DMS 273 treated with DMSO at 0.1 percent for 48 hours (cell line): ENCODE measurements at places on chromosomes 2 and 18.

DNA sequence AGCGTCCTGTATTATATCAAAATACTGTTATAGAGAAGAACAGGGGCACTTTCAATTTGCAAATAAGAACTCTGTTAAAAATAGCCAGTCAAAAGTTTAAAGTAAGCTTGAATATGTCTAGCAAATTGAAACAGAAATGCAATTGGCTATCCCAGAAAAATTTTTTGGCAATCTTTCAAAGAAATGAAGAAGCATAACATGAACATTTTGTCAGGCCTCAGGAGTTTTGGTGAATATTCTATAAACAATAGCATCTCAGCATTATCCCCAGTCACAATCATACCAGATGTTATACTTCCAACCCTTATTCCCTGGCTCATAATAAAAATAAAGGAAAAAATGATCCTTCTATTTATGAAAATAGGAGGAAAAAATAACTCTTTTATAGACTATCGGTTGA lies 252.4 kb downstream of the GRB14 start:
- no peak for DNase-seq

DNA sequence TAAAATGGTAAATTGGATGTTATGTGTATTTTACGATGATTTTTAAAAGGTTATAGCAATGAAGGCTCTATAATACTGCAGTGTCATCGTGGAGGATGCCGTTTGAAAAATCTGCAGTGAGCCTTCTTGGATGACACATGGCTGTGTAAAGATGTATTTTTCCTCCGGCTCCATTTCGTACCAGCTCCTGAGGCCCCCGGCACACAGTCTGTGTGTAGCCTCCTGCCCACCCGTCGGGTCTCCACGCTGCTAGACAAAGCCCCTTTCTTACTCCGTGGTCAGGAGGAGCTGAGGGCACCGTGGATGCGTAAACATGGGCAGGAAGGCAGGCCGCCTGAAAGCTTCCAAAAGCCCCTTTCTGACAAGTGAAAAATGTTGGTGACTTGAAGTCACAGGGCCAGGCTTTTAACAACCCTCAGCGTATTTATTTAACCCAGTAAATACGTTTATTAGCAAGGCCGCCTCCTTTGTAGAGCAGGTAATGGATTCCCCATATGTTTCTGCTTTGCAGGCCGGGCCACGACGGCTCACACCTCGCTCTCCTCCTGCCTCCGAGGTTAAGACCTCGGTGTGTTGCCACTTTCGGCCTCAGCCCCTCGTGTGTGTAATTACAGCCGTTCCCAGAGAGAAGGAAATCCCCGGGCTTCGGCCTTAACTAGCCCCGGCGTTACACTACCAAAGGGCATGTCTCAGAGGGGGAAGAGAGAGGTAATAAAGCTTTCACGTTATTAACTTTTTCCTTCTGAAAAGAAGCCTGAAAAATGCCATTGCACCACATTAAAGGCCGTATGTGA lies 72.8 kb downstream of the DDX1 start:
- DNase-seq = no peak

DNA sequence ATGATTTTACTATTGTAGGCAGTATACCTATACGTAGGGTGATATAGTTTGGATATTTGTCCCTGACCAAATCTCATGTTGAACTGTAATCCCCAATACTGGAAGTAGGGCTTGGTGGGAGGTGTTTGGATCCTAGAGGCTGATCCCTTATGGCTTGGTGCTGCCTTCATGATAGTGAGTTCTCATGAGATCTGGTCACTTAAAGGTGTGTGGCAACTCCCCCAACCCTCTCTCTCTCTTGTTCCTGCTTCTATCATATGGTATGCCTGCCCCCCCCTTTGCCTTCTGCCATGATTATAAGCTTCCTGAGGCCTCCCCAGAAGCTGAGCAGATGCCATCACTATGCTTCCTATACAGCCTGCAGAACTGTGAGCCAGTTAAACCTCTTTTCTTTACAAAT lies 1.7 kb upstream of the SERPINB10 start:
- no peak for DNase-seq

- no peak for DNase-seq
Measured at GRCh38 chr2:28158791-28159190, 233.9 kb upstream of the FOSL2 start.

GRCh38 chr2:24761866-24762265 lies 31.3 kb downstream of the PTRHD1 start:
- no peak for DNase-seq

- DNase-seq = no peak
Measured at GRCh38 chr2:241189856-241190201, 1.4 kb downstream of the ANO7 start.

GRCh38 chr2:138030459-138030858 lies 66.2 kb downstream of the HNMT start:
- no peak for DNase-seq

DNA sequence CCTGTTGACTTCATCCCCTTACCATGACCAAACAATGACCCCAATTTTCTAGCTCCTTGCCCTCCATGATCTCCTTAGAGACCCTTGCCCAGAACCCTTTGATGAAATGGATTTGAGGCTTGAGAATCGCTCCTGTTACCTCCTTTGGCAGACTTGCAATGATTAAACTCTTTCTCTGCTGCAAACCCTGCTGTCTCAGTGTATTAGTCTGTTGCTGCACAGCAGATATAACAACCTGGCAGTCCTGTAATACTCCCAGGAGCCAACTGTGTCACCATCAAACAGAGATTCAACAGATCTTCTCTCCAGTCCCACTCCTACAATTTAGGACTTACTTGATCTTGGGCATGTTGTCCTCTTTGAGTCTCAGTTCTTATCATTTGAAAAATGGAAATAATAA lies 242.9 kb downstream of the HRH4 start:
- no peak for DNase-seq

DNA sequence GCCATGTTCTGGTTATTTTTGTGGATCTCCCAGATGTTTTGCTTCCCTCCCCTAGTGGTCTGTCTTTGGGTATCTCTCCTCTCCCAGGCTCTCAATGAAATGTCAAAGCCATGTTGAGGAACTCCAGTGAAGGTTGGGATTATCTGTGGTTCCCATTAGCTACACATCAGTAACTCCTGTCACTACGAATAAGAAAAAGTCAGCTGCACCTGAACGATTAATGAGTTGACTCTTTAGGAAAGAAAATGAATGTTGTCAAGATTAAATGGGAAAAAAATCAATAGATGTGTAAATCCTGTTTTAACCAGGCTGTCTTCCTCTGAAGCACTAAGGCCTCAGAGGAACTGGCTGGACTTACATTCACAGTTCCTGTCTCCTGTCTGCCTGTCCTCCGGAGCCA lies 94.0 kb upstream of the DAPL1 start:
- DNase-seq = no peak

- peak; percentile 20 for DNase-seq
Measured at GRCh38 chr2:224369028-224369632, 32.8 kb downstream of the FAM124B start.

DNA sequence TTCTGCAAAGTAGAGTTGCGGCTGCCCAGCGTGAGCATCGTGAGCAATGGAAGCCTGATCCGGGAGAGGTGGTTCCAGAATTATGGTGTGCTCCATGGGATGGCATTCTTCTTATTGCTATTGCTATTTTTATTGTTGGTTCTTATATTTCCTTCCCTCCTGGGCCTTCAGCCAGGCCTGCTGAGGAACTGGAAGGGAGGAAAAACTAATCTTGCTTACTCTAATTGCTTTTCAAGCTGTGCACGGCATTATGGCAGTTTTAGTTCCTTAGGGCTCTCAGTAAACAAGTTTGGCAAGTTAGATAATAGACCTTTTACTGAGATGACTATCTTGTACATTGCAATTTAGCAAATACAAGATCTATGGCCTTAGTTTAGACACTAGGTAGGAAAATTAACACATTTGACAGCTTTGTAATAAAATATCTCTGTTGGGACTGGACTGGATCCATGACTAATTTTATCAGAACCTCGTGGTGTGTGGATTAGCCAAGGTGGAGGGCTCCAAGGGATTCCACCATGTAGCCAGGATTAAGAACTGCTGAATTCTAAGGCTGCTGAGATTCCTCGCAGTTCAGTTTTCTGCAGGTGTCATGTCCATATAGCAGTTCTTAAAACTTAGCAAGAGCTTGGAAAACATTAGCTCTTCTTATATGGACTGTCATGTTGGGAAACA lies 6.0 kb downstream of the RSAD2 start:
- DNase-seq = no peak

- no peak for DNase-seq
Measured at GRCh38 chr2:79850912-79851311, 338.1 kb downstream of the CTNNA2 start.

DNA sequence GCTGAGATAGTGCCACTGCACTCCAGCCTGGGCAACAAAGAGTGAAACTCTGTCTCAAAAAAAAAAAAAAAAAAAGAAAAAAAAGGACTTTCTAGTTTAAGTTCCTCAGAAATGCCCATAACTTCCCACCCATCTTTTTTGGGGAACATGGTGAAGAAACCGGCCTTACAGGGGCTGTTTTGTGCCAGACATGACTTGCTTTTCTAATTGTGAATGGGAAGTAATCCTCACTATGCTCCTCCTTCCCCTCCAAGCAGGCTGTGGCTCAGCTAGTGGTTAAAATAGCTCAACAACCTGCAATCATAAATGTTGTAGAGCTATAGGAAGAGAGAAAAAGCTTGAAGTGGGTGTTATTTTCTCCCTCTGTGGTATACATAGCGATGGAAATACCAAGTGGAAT lies 34.1 kb upstream of the OLA1 start:
- DNase-seq = no peak

GRCh38 chr2:185979546-185980071 lies 241.0 kb downstream of the FSIP2 start:
- DNase-seq = no peak

DNA sequence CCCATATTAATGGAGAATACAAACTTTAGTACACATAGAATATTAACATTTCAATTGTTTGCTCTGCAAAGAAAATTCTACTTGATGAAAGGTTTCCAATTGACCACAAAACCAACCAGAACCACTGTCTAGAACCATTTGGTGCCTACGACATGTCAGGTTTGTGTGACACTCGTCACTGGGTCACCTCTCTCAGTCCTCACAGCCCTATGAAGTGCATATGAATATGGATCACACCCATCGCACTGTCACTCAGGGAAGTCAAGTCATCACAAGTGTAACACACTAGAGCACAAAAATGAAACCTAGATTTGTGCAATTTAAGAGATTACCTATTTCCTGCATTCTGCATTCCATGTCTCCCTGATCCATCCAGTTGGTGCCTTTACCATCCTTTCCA lies 43.7 kb downstream of the PTPN2 start:
- DNase-seq = no peak

DNA sequence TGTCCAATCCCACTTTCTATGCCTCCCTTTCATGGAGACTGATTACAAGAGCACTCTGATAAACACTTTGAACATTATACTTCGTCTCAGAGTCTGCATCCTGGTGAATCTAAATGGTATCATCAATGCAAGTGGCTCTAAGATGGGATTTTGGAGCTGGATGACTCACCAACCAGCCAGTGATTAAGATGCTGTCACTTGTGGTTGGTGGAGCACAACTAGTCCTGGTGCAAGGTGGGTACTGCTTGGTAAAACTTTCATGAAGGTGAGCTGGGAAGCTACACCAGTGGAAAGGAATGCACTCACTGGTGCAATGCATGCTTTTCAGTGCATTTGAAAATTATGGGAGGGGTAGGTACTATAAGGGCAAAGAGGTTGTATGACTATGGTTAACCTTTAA lies 137.7 kb upstream of the TRIB2 start:
- DNase-seq = no peak

DNA sequence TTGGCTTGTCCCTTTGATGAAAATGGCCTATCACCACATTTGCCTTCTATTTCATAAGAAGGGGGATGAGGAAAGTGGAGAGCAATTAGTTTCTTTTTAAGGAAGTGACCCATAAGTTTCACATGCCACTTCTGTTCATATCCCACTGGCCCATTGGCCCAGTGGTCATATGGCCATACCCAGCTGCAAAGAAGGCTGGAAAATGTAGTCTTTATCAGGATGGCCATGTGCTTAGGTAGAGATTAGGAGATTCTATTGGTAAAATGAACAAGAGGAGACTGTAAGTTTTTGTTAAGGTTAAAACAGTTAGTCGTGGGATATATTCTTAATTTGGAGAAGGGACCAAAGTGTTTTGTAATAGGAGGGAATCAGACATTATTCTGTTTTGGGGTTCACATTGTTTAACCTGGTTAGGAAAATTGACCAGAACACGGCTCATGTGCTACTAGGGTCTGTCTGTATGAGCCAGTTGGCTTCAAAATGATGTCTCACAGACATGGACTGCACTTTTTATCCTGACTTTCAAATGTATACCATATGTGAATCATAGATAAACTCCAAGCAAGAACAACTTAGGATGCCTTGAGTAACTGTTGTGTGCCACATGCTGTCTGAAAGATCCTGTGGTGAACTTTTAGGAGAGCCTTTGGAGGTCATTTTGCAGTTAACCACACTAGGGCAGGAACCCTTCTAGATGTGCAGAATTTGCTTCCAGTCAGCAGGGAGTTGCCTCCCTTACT lies 17.3 kb downstream of the PLCL1 start:
- no peak for DNase-seq

DNA sequence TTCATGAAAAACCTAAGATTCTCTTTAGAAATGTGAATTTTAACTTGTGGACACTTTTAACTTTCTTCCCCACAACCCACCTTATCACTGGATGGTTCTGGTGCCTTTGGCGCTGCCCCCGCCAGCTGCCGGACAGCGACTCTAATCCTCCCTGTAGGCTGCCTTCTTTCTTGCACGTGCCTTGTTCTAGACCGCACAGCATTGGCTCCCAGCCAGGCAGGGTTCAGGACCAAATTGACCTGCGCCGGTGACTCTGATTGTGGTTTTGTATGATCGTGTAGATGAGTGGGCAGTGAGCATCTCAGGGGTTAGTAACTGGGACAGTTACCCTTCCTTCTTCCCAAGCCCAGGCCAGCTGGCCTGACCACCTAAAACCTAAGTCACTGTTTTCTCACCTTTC lies 106.8 kb downstream of the ASAP2 start:
- DNase-seq = no peak

DNA sequence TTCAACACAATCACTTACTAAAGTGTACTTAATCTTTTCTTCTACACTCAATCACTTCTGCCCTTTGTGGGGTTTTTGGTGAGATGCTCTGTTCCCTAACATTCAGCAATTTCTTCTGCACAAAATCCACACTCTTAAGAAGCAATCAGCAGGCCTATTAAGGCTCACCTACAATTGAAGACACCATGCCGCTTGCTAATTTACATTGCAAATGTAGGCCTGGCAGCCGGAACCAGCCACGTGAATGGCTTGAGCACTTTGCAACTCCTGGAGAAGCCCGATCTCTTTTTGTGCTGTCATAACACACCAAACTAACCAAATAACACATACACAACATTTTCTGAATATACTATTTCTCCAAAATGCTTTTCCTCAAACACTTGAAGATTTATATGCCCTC lies 66.3 kb downstream of the NYAP2 start:
- no peak for DNase-seq

DNA sequence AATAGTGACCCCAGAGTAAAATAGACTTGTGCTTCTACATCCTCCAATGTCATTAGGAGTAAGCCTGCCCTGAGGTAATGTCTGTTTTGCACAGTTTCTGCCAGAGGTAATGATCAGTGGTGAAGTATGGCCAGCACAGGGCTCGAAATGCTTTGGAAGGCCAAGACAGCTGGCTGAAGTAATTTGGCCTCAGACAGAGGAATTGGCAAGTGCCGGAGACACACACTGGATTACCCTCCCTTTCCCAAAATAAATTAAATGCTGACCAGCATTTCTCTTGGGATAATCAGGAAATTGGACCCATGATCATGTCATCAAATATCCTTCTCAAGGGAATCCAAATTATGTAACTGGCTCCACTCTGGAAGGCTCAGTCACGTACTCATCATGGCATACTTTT lies 379.0 kb upstream of the CHST9 start:
- DNase-seq = no peak
